ENCODE measurements at places on chromosomes 11 and 22. TPM values are rescaled to one million over a fixed set of nuclear protein-coding genes. Genes with fewer than 3 reads are reported as not detected.
A peak's percentile ranks its signal among the peaks of the same experiment; 100 is the strongest.

DNA sequence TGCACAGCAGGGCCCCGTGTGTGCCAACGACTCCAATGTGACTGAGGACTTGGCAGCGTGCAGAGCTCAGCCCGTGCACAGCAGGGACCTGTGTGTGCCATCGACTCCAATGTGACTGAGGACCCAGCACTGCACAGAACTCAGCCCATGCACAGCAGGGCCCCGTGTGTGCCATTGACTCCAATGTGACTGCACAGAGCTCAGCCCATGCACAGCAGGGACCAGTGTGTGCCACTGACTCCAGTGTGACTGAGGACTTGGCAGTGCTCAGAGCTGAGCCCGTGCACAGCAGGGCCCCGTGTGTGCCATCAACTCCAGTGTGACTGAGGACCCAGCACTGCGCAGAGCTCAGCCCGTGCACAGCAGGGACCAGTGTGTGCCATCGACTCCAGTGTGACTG lies 347.8 kb upstream of the B3GAT1 start:
- no peaks in the 10 kb centered on the region for H3K36me3 ChIP-seq
- no peaks in the 10 kb centered on the region for H3K4me1 ChIP-seq
- H3K27me3 ChIP-seq, result peaks cover 5% of the 10 kb centered on the region
- no peak for DNase-seq

DNA sequence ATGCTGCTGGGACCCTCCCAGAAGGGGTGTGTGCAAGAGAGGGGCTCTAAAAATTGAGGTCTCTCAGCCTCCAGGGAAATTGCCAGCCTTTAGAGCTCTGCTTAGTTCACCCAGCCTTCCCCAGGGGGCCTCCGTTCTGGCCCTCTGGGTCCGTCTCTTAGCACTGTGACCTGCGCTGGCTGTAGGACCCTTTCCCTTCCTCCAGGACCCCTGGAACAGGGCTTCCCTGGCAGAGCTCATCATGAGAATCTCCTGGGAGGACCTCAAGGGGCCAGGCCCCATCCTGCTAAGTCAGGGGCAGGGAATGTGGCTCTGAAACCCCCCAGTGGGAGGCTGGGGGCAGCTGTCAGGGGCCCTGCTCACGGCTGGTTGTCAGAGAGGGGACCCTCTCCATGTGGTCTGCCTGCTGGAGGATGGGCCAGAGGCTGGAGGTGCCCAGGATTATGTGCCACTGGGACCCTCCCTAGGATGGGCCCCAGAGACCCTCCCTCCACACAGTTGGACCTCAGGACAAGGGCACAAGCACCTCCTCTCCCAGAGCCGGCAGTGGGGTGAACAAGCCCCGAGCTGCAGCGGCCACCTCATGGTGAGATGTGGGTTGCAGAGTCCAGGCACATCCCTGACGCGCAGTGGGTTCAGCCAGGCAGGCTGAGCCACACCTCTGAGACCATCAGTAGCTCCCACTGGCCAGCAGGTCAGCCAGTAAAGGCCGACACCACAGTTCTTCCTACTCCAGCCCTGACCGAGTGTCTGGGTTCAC lies 27.1 kb upstream of the GAL start:
- H3K4me3 ChIP-seq, result no peak overlapping the region
- H3K27ac ChIP-seq, result no peak overlapping the region
- no peaks in the 10 kb centered on the region for H3K27me3 ChIP-seq
- no peaks in the 10 kb centered on the region for H3K36me3 ChIP-seq

GRCh38 chr22:48185071-48186055 lies 1422.9 kb downstream of the TBC1D22A start:
- H3K4me3 ChIP-seq, result no peak overlapping the region
- no peaks in the 10 kb centered on the region for H3K27me3 ChIP-seq
- no peaks in the 10 kb centered on the region for H3K36me3 ChIP-seq
- H3K27ac ChIP-seq, result no peak overlapping the region

- H3K27me3 ChIP-seq, result no peaks in the 10 kb centered on the region
- peaks cover 7% of the 10 kb centered on the region for H3K36me3 ChIP-seq
- no peak overlapping the region for H3K4me3 ChIP-seq
- H3K4me1 ChIP-seq, result no peaks in the 10 kb centered on the region
- no peak for DNase-seq
- H3K27ac ChIP-seq, result no peak overlapping the region
Observed at GRCh38 chr11:17974246-17974645, 38.6 kb downstream of the SERGEF start.

DNA sequence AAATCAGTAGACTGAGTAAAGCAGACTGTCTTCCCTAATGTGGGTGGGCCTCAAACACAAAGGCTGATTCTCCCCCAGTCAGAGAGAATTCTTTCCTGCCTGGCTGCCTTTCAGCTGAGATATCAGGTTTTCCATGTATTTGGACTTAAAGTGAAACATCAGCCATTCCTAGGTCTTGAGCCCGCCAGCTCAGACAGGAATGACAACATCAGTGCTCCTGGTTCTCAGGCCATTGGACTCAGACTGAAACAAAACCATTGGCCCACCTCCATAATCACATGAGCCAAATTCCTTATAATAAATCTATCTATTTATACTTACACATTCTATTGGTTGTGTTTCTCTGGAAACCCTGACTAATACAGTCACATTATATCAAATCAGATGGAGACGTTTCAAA lies 56.7 kb upstream of the CLPB start:
- no peak for DNase-seq
- H3K27me3 ChIP-seq, result no peaks in the 10 kb centered on the region
- H3K4me3 ChIP-seq, result no peak overlapping the region

DNA sequence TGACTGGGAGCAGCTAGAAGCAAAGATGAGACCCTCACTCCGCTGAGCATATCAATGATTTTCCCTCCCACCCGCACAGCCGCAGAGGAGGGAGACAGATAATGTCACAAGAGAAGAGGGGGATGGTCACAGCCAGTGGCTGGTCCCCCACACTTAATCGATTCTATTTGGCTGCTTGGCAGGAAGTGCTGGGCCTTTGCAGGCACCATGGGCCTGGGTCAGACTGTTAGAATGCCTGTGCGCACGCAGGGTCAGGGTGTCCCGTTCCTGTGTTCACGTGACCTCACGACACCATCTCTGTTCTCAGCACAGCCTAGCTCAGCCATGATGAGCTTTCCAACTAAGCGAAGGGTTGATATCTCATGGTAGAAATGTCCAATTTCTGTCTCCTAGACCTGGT lies 107.0 kb downstream of the MYO18B start:
- H3K4me3 ChIP-seq, result no peak overlapping the region
- no peaks in the 10 kb centered on the region for H3K36me3 ChIP-seq
- H3K4me1 ChIP-seq, result peaks cover 13% of the 10 kb centered on the region
- no peak overlapping the region for H3K27ac ChIP-seq
- DNase-seq, result no peak

GRCh38 chr11:24496386-24496735 lies 492 bp upstream of the LUZP2 start:
- peaks cover 5% of the 10 kb centered on the region for H3K36me3 ChIP-seq
- no peaks in the 10 kb centered on the region for H3K4me1 ChIP-seq
- H3K27ac ChIP-seq, result no peak overlapping the region
- DNase-seq, result no peak
- no peak overlapping the region for H3K4me3 ChIP-seq

DNA sequence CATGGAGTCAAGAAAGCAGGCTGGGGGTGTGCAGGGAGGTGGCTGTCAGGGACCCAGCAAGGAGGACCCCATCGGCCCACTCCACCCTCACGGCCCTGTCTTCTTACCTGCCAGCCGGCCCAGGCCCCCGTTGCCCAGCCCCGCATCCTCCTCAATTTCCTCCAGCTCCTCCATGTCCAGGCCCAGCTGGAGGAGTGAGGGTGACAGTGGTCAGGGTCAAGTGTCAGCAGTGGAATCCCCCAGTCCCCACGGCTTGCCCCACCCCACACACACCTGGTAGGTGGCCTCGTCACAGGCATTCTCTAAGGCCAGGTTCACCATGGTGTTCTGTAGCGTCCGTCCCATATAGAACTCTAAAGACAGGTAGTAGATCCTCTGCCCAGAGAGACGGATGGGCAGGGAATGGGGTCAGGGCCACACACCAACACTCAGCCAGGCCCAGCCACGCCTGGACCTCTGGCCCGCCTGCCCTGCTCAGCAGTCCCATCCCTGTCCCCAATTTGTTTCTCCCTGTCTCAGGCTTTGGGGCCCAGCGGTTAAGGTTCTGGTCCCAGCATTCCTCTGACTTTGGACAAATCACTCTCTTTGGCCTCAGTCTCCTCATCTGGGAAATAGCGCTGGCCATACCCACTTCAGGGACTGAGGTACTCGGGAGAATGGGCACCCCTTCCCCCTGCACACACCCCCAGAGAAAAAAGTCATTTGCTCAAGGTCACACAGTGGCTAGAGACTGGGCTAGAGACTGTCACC lies 1.3 kb downstream of the PYGM start:
- no peaks in the 10 kb centered on the region for H3K27me3 ChIP-seq
- H3K4me1 ChIP-seq, result peaks cover 30% of the 10 kb centered on the region
- no peaks in the 10 kb centered on the region for H3K36me3 ChIP-seq
- H3K27ac ChIP-seq, result no peak overlapping the region
- no peak overlapping the region for H3K4me3 ChIP-seq
- DNase-seq, result no peak

DNA sequence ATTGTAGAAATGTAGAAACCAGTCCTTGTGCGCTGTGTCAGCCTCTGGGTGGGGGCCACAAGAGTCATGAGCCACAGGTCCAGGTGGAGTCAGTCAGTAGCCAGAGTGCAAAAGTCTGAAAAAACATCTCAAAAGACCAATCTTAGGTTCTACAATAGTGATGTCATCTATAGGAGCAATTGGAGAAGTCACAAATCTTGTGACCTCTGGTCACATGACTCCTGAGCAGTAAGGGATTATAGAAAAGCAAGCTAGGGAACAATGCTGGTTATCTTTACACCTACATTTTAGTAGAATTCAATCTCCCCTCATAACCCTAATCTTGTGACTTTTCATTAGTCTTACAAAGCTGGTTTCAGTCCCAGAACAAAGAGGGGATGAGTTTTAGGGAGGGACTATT lies 82.7 kb downstream of the CCDC83 start:
- no peak overlapping the region for H3K4me3 ChIP-seq
- no peak for DNase-seq

- no peak overlapping the region for H3K4me3 ChIP-seq
- no peaks in the 10 kb centered on the region for H3K36me3 ChIP-seq
- H3K27ac ChIP-seq, result no peak overlapping the region
- H3K4me1 ChIP-seq, result no peaks in the 10 kb centered on the region
- no peak for DNase-seq
Observed at GRCh38 chr11:93216511-93217101, 18.8 kb upstream of the SLC36A4 start.

- H3K36me3 ChIP-seq, result no peaks in the 10 kb centered on the region
- no peaks in the 10 kb centered on the region for H3K27me3 ChIP-seq
- DNase-seq, result no peak
- H3K4me3 ChIP-seq, result no peak overlapping the region
- no peaks in the 10 kb centered on the region for H3K4me1 ChIP-seq
- H3K27ac ChIP-seq, result no peak overlapping the region
Observed at GRCh38 chr11:91984033-91984584, 240.5 kb upstream of the FAT3 start.

DNA sequence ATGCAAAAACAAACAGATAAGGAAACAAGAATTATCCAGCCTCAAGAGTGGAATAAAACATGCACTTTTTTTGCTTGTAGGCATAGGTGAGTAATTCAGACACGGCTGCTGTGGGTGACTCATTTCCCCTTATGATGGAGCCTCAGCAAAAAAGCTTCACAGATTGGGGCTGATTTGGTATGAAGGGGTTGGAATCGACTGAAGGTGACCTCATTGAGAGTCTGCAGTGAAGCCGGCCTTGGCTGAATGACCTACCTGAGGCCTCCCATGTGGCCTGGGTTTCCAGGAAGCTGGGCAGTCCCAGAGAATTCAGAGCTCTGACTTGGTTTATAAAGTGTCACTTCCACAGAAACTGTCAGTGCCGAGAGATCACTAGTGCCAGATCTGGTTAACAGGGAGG lies 34.2 kb upstream of the VPREB1 start:
- H3K27me3 ChIP-seq, result peaks cover 6% of the 10 kb centered on the region
- peak overlapping the region; percentile 80 for H3K4me3 ChIP-seq
- peak overlapping the region; percentile 96 for H3K27ac ChIP-seq
- no peaks in the 10 kb centered on the region for H3K36me3 ChIP-seq
- DNase-seq, result peak; percentile 85
- peaks cover 48% of the 10 kb centered on the region for H3K4me1 ChIP-seq

DNA sequence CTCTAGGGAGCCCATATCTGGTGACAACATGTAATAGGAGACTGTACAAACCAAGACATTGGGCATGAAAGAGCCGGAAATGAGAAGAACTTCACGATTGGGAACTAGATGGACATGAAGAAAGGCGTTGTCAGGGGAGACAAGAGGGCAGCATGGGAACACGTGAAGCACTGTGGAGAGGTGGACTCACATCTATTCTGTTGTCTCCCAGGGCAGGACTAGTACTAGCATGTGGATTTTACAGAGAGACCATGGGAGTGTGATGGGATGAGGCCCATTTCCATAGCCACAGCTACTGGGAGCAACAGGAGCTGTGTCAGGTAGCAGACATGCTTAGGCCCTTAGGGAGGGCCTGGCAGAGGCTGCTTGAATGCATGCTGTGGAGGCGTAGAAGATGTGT lies 333.9 kb downstream of the OPCML start:
- H3K27ac ChIP-seq, result no peak overlapping the region
- no peaks in the 10 kb centered on the region for H3K36me3 ChIP-seq
- H3K4me3 ChIP-seq, result no peak overlapping the region
- no peak for DNase-seq
- H3K4me1 ChIP-seq, result no peaks in the 10 kb centered on the region

GRCh38 chr22:46834021-46834737 lies 71.7 kb downstream of the TBC1D22A start:
- H3K27me3 ChIP-seq, result no peaks in the 10 kb centered on the region
- no peak overlapping the region for H3K27ac ChIP-seq
- no peak for DNase-seq
- H3K4me1 ChIP-seq, result peaks cover 6% of the 10 kb centered on the region
- H3K36me3 ChIP-seq, result peaks cover 33% of the 10 kb centered on the region

DNA sequence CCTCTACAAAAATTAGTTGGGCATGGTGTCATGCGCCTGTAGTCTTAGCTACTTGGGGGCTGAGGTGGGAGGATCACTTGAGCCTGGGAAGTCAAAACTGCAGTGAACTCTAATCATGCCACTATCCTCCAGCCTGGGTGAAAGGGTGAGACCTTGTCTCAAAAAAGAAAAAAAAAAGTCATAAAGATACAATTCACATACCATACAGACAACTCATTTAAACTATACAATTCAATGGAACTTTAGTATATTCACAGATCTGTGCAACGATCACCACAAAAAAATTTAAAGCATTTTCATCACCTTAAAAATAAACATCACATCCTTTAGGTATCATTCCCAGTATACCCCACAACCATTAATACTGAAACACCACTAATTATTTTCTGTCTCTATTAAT lies 201.2 kb downstream of the PGR start:
- no peak for DNase-seq
- no peaks in the 10 kb centered on the region for H3K36me3 ChIP-seq
- H3K4me3 ChIP-seq, result no peak overlapping the region
- no peaks in the 10 kb centered on the region for H3K27me3 ChIP-seq

The ARHGAP42 gene
- not detected for total RNA-seq

The OR8G5 gene
- not detected for total RNA-seq

The CABP7 gene
- total RNA-seq, result 0.09 TPM

The CREB3L1 gene
- not detected for total RNA-seq

Measured in activated T-cell treated with anti-CD3 and anti-CD28 coated beads, Interleukin-2, amount 50 U/mL, for 72 hours (primary cell).